ENCODE measurements at places on chromosomes 5 and 9.

DNA sequence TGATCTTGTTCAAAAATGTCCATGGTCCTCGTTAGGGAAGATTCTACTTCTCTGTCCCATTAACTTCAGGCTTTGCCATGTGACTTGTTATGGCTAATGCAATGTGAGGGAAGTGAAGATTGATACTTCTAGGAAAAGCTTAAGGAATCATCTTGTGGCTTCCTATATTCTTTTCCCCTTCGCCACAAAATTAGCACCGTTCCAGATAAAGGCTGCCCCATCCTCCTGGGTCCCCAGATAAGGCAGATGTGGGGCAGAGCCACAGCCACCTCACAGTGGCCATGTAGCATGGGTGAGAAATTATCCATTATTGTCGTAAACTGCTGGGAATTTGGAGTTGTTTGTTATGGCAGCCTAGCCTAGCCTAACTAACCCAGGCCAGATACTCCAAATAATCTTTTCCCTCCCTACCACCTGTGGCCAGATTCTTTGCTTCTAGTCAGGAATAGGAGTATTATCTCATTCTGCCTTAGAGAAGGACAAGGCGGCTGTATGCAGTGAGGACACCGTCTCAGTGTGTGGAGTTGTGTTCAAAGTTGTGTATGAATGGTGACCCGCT lies 31.9 kb upstream of the BOD1 start:
- DNase-seq, result no peak

DNA sequence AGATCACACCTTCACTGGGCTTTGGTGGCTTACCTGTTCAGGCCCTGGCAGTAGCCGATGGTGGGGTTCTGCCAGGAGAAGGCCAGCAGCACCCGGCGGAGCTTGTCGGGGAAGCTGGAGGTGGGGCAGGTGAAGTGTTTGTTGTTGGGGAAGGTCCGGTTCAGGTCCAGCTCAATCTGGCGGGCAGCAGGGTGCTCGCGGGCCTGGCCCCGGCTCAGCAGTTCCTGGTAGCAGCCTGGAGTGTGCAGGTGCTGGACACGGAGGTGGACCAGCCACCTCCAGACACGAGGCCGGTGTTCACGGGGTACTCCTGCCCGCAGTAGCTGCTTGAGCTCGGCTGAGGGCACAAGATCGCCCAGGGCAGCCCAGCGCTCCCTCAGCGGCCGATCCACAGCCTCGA lies 16.2 kb upstream of the CORO2A start:
- no peak for DNase-seq

GRCh38 chr5:84589926-84590325 lies 205.2 kb upstream of the EDIL3 start:
- no peak for DNase-seq

DNA sequence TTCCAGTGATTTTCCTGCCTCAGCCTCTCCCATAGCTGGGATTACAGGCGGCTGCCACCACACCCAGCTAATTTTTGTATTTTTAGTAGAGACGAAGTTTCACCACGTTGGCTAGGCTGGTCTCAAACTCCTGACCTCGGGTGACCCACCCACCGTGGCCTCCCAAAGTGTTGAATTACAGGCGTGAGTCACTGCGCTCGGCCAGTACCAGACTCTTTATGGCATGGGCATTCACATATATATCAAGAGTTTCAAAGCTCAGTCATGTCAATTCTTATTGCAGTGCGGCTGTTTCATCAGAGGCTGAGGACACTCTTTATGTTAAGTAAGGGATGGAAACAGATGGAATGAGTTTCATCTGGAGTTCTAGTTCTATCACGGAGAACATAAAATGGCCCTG lies 315.2 kb upstream of the CDH6 start:
- no peak for DNase-seq

- no peak for DNase-seq
Measured at GRCh38 chr5:124057724-124058231, 545.8 kb downstream of the CSNK1G3 start.

DNA sequence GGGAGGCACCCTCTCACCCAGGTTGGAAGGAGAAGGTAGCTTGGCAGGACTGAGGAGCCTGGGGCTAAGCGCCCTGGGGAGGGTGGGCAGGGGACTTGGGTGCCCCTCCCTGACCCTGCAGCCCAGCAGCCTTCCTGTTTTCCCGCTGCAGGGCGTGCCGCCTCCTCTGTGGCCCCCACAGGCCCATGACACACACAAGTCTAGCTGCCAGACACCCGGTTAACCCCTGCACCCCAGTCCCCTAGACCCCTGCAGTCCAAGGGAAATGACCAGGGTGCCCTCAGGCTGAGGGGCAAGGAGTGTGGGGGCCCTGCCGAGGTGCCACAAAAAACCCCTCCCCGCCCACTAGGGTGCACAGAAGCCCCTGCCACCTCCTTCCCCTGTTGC lies 33.0 kb downstream of the GOLGA2 start:
- no peak for DNase-seq

- peak; percentile 94 for DNase-seq
Measured at GRCh38 chr9:4762108-4762885, 21.3 kb upstream of the AK3 start.

- DNase-seq, result no peak
Measured at GRCh38 chr5:135158982-135159381, 125.0 kb upstream of the PITX1 start.

- DNase-seq, result no peak
Measured at GRCh38 chr9:12854221-12854620, 79.4 kb downstream of the LURAP1L start.

- DNase-seq, result no peak
Measured at GRCh38 chr5:114362977-114363761, 1.3 kb downstream of the KCNN2 start.

- DNase-seq, result no peak
Measured at GRCh38 chr5:78804995-78805394, 156.4 kb upstream of the LHFPL2 start.

GRCh38 chr5:2874099-2874498 lies 122.6 kb upstream of the IRX2 start:
- no peak for DNase-seq

DNA sequence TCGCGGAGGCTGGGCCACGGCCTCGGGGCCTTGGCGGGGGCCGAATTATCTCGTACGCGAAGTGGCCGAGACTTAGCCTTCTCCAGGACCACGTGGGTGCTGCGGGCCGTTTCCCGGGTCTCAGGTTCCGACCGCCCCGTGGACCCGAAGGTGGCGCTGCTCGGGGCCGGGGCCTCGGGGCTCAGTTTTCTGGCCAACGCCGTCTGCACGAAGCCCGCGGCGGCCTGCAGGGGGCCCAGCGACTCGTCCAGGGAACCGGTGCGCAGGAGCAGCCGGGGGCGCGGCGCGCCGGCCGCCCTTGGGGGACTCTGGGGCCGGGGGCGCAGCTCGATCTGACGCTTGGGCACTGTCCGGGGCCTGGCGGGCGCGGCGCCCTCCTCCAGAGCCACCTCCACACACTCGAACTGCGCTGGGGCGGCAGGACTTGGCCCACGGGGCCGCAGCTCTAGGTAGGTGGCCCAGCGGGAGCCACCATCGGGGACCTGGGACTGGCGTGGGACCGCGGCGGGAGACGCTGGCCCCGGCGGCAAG lies 716 bp downstream of the PROB1 start:
- DNase-seq, result no peak

DNA sequence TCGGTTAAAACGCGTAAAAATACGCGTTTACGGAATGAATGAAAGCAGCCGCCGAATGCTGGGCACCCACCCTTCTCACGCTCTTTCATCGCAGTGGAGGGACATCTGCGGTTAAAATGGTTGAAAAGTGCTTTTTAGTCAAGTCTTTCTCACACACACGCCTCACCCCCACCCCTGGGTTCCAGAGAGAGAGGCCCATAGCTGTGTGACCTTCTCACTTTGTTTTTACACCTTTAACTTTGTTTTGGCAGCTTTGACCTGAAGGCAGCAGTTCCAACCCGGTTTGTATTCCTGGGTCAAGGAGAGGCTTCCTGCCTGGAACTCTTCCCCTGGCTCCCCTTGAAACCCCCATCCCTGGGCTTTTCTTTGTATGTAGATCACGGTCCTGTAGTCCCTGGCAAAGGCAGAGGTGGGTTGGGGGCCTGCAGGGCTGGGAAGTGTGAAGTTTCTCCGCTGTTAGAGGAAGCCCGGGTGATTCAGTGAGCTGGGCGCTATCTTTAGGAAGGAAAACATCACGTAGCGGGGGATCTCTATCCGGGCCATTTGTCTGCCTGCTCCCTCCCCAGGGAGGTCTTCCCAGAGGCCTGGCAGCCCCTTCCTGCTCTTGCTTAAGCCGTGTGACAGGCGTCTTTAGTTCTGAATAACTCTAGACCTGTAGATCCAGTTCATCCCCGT lies 29.6 kb downstream of the SPRY4 start:
- no peak for DNase-seq

DNA sequence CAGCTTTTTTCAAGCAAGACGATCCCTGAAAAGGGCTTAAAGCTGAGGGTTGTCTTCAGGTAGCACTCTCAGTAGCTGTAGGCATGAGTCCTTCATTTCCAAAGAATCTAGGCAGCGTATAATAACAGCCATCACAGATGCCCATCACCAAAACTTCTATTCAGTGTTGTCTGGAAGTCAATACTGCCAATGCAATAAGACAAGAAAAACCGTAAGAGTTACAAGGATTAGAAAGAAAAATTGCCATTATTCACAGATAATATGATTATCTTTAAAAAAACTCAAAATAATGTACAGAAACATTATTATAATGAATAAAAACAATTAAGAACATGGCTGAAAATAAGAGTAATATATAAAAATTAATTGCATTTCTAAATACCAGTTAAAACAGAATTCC lies 208.2 kb upstream of the ADRA1B start:
- no peak for DNase-seq

GRCh38 chr9:70580606-70581195 lies 166.2 kb upstream of the KLF9 start:
- DNase-seq, result no peak

DNA sequence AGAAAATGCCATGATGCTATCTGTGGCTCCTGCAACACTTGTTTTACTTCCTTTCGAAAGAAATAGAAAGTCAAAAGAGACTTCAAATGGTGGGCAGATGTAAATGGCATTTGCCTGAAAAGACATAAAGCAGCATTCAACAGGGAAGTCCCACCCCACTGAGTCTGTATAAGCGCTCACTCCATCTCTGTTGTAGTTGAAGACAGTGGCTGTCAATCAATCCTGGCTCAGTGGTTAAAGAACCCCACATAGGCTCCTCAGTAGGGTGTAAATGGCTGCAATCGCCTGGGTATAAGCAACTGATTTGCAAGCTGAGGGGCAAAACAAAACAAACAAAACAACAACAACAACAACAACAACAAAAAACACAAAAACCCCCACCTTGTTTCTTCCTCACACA lies 158.7 kb downstream of the EFNA5 start:
- no peak for DNase-seq

GRCh38 chr5:3604501-3604900 lies 8.9 kb downstream of the IRX1 start:
- DNase-seq, result no peak

- DNase-seq, result no peak
Measured at GRCh38 chr9:136944212-136944518, 373 bp downstream of the FBXW5 start.

- DNase-seq, result no peak
Measured at GRCh38 chr9:104068546-104068945, 25.6 kb upstream of the SMC2 start.

DNA sequence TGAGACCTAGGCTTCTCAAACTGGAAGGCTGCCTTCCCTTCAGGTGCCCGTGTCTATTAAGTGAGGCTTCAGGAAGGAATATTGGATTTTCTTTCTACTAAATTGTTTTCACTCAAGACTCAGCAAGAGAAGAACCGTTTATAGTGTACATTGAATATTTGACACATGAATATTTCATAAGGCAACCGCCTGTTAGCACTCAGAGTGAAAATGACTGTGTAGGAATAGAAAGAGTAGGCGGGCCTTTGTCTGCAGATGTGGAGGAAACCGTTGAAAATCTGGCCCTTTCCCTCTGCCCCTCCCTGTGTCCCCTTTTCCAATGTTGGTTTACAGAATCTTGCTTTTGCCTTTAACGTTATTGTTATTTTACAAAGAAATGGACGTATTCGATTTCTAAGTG lies 6.2 kb downstream of the SAP30L start:
- no peak for DNase-seq

GRCh38 chr5:153542536-153542935 lies 52.1 kb downstream of the GRIA1 start:
- no peak for DNase-seq

DNA sequence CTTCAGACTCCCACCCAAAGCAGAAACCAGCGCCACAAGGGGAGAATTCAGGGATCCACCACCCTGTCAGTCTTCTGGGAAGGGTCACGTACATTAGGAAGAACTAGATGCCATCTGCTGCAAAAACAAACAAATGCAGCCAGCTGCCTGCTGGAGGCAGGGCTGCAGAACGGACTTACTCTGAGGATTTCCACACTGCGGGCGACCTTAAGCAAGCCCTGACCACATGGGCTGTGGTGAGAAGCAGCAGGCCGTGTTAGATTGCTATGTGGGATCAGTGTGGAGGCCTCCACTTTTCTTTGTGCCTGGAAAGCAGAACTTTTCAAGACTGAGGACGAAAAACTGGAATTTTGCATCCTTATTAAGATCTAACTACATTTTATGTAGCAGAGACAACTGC lies 13.4 kb upstream of the LTC4S start:
- DNase-seq, result no peak

- no peak for DNase-seq
Measured at GRCh38 chr9:129160712-129161533, 17.1 kb downstream of the IER5L start.

DNA sequence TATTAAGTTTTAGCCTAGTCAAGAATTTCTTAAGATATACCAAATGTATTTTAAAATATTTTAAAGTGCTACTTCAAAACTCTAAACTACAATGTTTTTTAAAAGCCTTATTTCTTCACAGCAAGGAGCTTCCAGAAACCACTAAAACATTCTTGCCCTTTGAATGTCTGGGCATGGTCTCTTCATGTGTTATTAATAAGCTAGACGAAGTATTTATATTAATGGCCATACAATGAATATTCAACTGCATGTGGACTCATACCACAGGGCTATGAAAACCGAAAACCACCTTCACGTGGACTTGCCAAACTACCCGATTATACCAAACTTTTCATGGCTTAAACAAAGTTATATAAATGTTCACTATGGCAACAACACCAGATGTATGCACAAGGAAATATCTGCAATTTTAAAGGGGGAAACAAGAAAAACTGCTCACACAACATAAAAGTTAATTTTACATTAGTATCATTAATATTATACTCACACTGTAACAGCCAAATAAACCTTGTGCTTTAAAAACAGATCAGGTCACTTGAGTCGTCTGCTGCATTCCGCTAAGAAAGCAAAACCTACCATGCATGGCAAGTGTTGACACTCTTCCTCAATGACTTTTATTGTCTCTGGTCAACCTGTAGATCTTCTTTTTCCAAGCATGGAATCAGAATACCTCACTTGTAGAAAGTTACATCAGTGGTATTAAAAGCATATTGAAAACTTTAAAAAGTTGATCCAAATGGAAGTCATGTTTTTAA lies 246.3 kb downstream of the BNC2 start:
- DNase-seq, result no peak

- DNase-seq, result no peak
Measured at GRCh38 chr9:76161541-76161940, 232.7 kb downstream of the RFK start.

DNA sequence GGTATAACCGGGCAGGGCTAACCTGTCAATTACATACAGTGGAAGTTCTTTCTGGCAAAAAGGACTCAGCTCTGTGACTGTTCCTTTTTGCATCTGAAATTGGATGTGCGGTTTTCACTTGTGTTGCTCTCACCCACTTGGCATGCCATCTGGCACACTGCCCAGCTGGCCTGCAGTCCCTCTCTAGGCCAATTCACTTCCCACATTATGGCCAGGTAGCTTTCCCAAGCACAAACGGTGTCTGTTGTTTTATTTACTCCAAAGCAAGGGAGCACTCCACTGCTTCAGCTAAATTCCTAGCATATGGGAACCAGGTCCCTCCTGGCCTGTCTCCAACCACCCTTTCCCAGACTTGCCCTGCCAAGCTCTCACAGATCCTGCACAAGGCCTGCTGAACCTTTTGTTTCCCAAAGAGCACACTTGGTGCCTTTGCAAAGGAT lies 132.5 kb downstream of the SEMA6A start:
- DNase-seq, result no peak

Measured in hematopoietic multipotent progenitor cell treated with erythropoietin and hydrocortisone succinate and interleukin-3 and kit ligand, for 17 days (in vitro differentiated cells).